ENCODE measurements at places on chromosomes 6 and 20.

- no peak for DNase-seq
Observed at GRCh38 chr6:11264100-11264499, 31.6 kb upstream of the NEDD9 start.

DNA sequence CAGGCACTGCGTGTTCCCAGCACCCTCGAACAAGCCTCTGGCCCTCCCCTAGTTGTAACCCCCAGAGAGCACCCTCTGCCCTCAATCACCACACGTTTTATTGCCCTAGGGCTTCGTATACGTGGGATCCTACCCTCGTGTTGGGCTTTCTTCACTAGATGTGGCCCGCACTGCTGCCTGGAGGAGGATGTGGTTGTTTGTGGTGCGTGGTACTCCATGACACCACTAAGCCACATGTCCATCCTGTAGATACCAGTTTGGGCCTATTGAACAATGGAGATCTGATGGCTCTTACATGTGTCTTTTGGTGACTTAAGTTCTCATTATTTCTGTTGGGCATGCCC lies 17.0 kb downstream of the SLC2A4RG start:
- no peak for DNase-seq

- DNase-seq = no peak
Observed at GRCh38 chr6:112253498-112253840, 898 bp downstream of the LAMA4 start.

DNA sequence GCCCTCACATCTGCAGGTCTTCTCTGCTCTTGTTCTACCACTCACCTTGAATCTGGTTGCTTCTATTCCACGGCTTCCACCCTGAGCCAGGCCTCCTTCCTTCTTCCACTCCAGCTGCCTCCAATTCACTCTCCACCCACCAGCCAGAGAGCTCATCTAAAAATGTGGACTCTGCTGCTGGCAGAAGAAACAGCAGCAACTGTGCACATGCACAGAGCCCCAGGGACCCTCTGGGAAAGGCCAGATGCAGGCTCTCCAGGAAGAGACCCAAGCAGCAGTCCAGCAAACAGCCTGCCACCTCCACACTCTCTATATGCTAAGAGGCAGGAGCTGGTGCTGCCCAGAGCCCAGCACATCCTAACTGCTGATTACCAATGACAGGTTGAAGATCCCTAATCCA lies 162.6 kb upstream of the TOP1 start:
- DNase-seq = no peak

GRCh38 chr6:143346004-143346403 lies 104.5 kb downstream of the ADAT2 start:
- DNase-seq = no peak

- no peak for DNase-seq
Observed at GRCh38 chr6:70758883-70759282, 91.2 kb downstream of the SMAP1 start.

DNA sequence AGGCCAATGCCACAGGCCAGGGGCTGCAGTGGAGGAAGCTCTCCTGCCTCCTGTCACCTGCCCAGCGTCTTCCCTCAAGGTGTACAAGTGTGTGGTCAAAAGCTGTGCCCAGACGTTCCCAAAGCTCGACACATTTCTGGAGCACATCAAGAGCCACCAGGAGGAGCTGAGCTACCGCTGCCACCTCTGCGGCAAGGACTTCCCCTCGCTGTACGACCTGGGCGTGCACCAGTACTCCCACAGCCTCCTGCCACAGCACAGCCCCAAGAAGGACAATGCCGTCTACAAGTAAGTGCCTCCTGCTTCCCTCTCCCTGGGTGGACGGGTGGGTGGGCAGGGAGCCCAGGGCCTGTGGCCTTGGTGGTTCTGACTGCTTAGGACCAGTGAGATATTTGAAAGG lies 38.2 kb downstream of the ZNF341 start:
- no peak for DNase-seq

GRCh38 chr6:168815229-168815628 lies 374.2 kb downstream of the SMOC2 start:
- DNase-seq = no peak

GRCh38 chr6:122818866-122819265 lies 29.8 kb downstream of the SMPDL3A start:
- DNase-seq = no peak

GRCh38 chr6:49551078-49551865 lies 804 bp downstream of the C6orf141 start:
- DNase-seq = no peak

GRCh38 chr6:156434049-156434794 lies 343.0 kb upstream of the ARID1B start:
- DNase-seq = no peak

GRCh38 chr20:14062786-14063185 lies 67.5 kb downstream of the MACROD2 start:
- DNase-seq = no peak

DNA sequence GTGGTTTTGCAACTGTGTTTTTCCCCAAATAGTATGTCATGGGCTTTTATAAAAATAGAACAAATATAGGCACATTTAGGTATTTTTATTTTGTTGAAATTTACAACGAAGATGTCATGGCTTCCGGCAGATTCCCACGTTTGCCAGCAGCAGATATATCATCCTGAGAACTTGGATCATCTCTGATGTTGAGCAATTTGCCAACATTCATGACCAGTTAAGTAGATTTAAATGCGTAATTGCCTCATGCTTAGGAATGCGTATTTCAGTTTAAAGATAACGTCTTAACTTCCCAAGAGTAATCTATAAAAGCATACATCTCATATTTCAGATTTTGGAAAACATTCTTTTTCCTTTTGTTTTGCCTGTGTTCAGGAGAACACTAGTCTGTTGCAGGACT lies 457.8 kb downstream of the QKI start:
- DNase-seq = no peak

DNA sequence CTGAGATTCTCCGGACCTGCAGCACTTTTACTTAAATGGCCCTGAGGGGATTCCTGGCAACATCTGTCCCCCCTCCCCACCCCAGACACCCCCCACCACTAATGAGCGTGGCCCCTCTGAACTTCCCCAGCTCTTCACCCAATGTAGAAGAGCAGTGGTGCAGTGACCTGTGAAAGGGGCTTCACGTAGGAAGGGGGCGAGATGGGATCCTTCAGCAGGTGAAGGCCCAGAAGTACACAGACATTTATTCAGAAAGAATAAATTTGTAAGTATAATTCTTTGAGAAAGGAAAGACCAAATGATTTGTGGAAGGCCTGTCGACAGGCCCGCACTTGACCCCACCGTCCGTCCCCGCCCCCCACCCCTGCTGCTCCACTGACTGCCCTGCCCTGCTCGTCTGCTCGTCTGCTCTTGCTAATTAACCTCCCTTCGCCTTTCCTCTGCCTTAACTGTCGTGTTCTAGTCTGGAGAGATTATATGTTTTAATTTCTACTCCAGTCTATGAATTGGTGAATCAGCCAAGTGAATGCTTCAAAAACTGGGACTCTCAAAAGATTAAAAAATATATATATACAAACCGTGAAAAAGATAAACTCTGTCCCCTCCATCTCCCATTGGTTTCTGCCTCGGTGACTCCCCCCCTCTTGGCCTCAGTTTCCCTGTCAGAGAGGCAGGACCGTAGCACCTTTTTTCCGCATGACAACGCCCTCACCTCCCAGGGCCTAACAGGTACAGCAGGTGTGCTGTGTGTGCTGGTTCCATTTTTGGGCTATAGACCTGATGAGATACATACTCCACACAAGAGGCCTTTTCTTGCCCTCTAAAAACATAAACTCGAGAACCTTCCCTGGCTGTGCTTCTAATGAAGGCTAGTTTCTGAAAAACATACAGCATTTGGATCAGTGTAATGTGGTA lies 49.2 kb downstream of the GNAS start:
- no peak for DNase-seq

GRCh38 chr6:48757661-48758060 lies 646.7 kb upstream of the PTCHD4 start:
- no peak for DNase-seq

DNA sequence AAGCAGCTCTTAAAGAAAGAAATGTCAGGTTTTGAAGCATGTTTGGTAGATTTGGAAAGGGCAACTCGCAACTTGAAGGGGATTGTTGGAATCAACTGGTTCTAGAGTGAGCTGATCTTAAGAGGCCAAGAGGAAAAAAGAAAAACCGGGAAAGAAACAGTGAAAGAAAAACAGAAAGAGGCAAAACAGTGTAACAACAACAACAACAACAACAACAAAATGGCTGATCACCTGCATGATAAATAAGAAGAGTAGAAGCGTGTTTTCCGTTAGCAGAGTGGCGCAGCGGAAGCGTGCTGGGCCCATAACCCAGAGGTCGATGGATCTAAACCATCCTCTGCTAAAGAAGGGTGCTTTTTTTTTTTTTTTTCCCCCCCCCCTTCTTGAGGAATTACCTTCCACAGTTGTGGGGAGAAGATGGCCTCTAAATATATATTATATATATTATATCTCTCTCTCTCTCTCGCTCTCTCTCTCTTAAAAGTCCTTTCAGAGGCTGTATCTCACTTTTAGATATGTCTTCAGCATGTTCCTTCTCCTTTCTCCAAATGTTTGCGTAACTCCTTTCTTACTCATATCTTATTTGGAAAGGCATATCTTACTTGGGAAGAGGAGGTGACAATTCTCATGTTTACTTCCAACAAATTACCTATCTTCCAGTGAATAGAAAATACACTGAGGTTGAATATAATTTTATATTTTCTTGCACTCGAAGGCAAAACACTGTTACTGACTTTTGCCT lies 134.4 kb downstream of the OR2B2 start:
- DNase-seq = no peak

DNA sequence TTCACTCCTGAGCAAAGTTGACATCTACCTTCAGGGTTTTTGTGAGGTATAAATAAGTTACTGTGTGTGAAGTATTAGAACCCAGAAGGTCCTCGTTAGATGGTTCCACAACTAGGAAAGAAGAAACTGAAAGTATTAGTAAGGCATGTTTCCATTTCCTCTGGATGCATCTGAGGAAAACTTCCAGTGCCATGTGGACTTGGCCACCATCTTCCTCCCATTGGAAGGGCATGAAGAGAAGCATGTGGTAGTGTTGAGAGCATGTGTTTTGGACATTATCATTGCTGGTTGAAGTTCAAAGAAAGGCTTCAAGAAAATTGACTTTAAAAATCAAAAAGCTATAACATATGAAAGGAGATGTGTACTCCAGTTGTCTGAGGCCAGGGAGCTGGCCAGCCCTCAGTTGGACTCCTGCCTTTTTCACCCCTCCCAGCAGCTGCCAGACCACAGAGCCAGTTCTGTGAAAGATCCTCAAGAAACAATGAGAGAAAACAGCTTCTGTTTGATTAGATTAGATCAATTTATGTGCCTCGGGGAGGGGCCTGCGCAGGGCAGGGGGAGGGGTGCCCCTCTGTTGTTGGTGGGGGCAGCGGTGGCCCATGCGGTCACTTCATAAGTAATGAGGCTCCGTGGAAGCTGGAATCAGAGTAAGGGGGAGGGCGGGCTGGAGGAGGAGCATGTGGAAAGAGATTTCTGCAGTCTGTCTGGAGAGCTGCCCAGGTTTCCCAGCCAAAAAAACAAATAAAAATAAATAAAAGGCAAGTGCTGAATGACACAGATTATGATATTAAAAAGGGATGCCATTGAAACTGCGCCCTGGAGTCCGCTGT lies 154.0 kb downstream of the JARID2 start:
- DNase-seq = no peak

DNA sequence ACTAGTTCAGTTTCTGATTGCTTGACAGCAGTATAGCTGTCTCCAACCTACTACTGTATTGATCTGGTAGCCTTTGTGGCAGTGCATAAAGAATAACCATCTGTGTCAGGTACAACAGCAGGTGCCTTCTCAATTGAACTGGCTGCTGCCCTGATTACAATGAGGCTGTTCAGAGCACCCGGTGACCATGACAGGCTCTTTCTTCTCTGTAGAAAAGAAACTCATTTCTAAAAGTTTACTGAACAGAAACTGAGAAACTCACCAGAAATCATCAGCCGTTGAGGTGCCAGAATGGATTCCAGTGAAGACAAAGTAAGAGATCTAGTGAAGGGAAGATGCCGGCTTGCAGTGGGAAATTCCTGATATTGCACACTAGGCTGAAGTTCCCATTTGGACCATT lies 954.4 kb downstream of the PHF3 start:
- no peak for DNase-seq

- DNase-seq = no peak
Observed at GRCh38 chr6:18400831-18401446, 13.8 kb downstream of the RNF144B start.

DNA sequence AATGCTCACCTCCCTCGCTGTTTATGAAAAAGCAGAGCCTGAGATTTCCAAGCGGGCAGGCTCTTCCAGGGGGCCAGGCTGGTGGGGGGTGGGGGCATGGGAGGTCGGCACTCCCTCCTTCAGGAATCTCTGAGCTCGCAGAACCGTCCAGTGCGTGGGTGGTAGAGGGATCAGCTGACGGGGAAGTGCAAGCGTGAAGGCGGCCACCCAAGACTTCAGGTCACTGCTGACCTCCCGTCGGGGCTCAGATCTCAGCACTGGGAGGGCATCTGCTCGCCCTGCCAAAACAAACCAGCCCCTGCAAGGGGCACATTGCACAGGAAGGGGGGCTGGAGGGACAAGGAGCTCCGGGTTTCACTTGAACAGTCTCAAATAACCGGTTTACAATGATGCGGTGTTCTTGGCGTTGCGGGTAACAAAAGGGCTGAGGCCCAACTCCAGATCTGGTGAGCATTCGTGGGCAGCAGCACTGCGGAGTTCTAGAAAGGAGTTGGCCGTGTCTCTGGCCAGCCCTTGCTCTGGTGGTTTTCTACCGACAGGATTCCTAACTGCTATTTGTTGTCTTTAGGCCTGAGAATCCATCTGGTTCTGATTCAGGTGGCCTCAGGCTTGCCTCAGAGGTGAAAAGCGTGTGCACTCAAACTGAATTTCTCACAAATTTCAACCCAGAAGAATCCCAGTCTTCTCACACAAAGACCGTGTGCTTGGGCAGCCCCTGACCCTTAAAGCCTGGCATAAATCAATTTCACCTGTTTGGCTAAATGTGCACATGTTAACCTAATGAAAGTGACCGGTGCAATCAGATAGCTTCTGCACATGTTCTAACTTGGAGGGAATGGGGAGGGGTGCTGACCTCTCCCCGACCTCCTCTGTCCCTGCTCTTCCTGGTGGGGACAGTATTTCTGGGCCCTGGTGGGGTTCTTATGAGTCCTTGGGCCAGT lies 191.6 kb downstream of the MYLK4 start:
- no peak for DNase-seq

DNA sequence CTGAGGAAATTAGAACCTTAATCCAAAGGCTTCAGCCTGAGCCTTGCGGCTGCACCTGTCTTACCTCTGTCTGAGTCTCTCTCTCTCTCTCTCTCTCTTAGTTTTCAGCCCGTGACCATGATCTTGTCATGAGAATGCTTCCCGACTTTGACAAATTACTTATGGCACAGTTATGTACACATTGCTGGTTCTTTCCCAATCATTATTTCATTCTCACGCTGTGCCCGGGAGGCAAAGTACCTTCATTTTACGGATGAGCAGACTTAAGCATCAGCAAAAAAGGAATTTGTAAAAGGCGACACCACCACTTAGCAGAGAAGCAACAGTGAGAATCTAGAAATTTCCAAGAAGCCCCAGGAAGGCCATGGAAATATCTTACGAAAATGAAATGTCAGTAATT lies 54.6 kb downstream of the GMPR start:
- DNase-seq = no peak

- no peak for DNase-seq
Observed at GRCh38 chr6:105561486-105561885, 158.6 kb upstream of the PREP start.

GRCh38 chr20:57783956-57784837 lies 74.4 kb upstream of the PMEPA1 start:
- no peak for DNase-seq

All from activated naive CD4-positive, alpha-beta T cell (primary cell).